Heart left ventricle (tissue), 16 donors: ENCODE measurements at places on chromosomes 16 and 17.

GRCh38 chr17:34413443-34414119 lies 50.5 kb upstream of the CCL1 start:
- no peak for DNase-seq

DNA sequence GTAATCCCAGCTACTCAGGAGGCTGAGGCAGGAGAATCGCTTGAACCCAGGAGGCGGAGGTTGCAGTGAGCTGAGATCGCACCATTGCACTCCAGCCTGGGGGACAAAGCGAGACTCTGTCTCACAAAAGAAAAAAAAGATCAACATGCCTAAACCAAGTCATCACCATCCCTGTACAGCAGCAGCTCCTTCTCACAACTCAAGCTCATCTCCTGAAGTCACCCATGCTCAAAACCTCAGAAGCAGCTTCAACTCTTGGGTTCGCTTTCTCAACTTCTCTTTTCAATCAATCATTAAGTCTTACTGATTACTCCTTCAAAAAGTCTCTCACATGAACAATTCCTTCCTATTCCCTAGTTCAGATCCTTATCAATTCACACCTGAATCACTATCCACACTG lies 31.3 kb downstream of the PHLPP2 start:
- no peak for DNase-seq

- peak; percentile 47 for DNase-seq
These were observed at the start of gene SLC9A5 for GRCh38 chr16:67248401-67249177. SLC9A5 (plus strand) TSS chr16:67248979; CDS start chr16:67249015, 36 bp downstream.

DNA sequence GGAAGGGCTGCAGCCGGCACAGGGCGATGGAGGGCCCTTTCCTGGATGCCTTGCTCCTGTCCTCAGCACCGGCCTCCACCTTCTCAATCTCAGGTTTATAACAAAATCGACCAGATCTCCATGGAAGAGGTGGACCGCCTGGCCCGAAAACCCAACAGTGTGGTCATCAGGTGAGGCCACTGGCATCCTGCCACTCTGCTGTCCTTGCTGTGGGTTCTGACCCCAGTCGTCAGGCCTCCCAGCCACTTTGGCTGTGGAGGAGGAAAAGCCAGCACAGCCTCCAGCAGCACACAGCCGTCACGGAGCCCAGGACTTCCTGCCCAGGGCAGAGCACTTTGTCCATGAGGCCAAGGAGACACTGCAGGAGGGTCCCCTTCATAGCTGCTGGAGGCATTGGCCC lies 6.7 kb upstream of the MYO15A start:
- no peak for DNase-seq

- DNase-seq: no peak
These were observed 39.7 kb downstream of the PIK3R5 start for GRCh38 chr17:8925808-8926207.
